ENCODE measurements at places on chromosomes 12 and 14. TPM values are rescaled to one million over a fixed set of nuclear protein-coding genes. Genes with fewer than 3 reads are reported as not detected.

Gene TTC8
- 34.1 TPM for total RNA-seq

Gene AJUBA
- total RNA-seq: 35.3 TPM

Gene DBX2
- 0.27 TPM for total RNA-seq

Gene SLCO1A2
- not detected for total RNA-seq

Gene FGD6
- 9.8 TPM for total RNA-seq

Gene EIF2B1
- 154 TPM for total RNA-seq

Gene TMTC1
- total RNA-seq: 76.3 TPM

Gene RND1
- 2.6 TPM for total RNA-seq

Gene POTEM
- total RNA-seq: not detected

Gene ZNF26
- total RNA-seq: 18.8 TPM

Gene NFE2
- 1.8 TPM for total RNA-seq

Gene ABCC9
- total RNA-seq: 42.6 TPM

Gene TRPV4
- total RNA-seq: 2.0 TPM

Gene SLC25A47
- not detected for total RNA-seq

Gene BBOF1
- 5.6 TPM for total RNA-seq

Gene ZNF891
- 4.3 TPM for total RNA-seq

Gene SIX6
- total RNA-seq: not detected

Gene TBK1
- 39.3 TPM for total RNA-seq

Gene OR11H12
- total RNA-seq: not detected

Gene KRT79
- total RNA-seq: not detected

Gene LPAR5
- 4.8 TPM for total RNA-seq

Gene ZBTB42
- total RNA-seq: 4.4 TPM

Gene EPS8
- total RNA-seq: 139 TPM

Gene ADGRD1
- total RNA-seq: 21.3 TPM

Gene WNT5B
- 3.1 TPM for total RNA-seq

Gene HOXC12
- not detected for total RNA-seq

Gene GALC
- total RNA-seq: 22.9 TPM

Gene KCNH3
- 0.35 TPM for total RNA-seq

All from thoracic aorta (tissue), 2 donors.